ENCODE measurements at places on chromosomes 2 and 18. TPM values are rescaled to one million over a fixed set of nuclear protein-coding genes. Genes with fewer than 3 reads are reported as not detected.

- DNase-seq, result no peak
These were observed 8.5 kb downstream of the ZNF516 start for GRCh38 chr18:76486574-76486973.

GRCh38 chr2:148058641-148059040, 37.8 kb downstream of the MBD5 start:
- DNase-seq, result no peak

- DNase-seq, result no peak
These were observed 6.1 kb upstream of the PAX3 start for GRCh38 chr2:222304737-222305515.

DNA sequence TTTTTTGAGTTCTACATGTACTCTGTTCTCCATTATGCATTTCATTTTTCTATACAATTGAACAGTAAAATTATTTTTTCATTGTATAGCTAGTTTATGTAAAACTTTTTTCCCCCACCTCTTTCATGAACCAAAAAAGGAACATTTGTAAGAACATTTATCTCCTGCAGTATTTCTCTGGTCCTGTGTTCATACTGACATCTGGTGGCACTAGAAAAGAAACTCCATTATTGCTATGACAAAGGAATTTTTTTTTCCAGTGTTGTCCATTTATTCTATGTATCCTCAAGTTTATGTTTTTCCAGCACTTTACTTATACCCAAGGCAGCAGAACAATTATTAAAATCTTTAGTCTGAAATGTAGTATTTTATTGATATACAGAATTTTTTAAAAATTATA, 27.4 kb upstream of the CHAC2 start:
- DNase-seq, result peak; percentile 19

DNA sequence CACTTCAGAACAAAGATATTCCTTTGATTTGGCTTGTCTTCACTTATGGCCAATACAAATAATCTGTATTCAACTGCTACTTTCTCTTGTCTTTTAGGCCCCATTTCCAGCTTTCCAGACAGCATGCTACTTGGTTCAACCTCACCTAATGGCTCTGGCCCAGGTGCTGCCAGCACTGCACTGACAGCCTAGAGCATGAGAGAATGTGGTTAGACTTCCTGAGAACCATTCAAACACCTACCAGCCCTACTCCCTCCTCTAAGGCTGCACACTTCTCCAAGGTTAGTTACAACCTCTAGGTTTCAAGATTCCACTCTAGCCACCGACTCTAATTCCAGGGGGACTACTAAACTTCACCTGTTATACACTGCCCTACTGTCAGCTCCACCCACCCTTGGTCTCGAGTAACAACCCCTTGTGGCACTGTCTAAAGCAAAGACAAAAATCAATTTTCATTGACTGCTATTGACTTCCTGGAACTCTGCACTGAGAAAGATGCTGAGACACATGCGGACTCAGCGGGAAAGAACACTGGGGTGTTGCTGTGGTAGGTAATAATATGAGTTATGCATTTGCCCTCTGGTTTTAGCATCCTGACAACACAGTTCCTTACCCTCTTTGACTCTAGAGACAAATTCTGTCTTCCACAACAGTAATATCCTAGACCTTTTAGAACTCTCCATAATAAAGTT, 38.2 kb downstream of the PLEKHM3 start:
- no peak for DNase-seq

DNA sequence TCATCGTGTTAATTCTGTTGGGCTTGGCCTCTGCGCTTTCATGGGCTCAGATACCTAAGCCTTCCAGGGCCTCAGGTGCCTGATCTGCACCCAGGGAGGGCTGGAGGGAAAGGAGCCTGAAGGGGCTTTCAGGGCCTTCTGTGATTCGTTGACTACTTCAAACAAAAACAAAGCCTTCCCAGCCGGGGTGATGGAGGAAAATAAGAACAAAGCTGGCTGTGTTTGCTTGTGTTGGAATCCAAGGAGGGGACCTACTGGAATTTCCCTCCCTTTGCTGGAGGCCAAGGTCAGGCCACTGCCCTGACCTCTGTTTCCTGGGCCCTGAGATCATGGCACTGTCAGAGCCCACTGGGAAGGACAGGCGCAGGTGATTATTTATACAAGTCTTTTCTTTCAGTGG, 135.3 kb downstream of the KLHL29 start:
- DNase-seq, result no peak

DNA sequence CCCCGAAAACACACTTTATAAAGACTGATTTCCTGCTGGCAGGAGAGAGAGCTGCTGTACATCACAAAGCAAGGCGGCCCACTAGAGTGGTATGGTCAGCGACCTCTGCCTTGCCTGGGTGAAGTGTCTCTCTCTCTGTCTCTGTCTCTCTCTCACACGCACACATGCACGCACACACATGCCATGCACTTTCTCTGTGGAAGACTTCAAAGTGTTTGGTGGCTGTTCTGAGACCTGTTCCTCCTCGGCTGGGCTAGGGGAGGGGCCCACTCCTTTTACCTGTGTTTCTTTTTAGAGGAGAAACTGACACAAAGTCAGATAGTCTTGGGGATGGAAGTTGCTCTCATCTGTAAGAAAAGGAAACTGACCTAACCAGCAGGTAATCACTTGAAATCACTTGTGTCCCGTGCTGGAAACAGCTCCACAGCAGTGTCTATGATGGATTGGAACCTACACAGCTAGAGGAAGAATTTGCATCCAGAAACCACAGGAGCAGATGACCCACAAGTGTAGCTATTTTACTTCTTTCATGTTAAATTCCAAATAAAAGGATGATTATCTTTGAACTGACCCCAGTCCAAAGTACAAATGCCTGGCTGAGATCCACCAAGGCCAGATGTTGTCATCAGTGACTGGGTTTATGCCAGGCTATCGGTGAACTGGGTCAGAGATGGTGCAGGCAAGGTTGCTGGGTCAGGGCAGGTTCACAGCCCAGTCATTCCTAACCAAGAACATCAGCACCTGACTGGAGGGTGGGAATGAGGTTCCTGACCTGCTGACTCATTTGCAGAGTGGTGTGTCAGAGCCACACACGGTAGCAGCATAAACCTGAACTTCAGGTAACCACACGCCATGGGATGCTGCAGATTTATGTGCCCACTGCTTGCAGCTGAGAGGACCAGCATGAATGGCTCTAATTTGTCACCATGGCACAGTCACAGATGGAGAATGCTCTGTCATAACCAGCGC, 63.0 kb downstream of the NPAS2 start:
- peak; percentile 84 for DNase-seq

Gene UGT1A3
- total RNA-seq, result 0.88 TPM

Gene CXXC1
- 51.3 TPM for total RNA-seq
